CD8-positive, alpha-beta memory T cell (primary cell): ENCODE measurements at places on chromosomes 5 and 9.

- no peak for DNase-seq
Observed at GRCh38 chr9:95229230-95229915, 88.1 kb downstream of the FANCC start.

DNA sequence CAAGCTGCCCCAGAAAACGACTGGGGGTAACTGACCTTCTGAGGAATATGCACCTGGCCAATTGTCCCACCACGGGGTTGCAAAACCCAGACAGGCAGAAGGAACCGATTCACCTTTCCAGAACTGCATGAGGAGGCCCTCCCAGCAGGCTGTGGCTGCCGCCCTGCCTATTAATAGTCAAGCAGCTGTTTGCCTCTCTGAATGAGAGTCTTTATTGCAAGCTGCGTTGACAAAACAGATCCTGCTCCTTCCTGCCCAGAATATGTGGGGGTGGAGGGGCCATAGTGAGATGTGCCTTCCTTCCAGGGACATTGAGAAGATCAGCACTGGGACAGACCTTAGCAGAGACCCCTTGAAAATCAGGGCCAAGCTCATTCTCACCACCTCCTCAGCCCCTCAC lies 18.3 kb upstream of the TCOF1 start:
- no peak for DNase-seq

- DNase-seq, result no peak
Observed at GRCh38 chr5:153718713-153719112, 228.2 kb downstream of the GRIA1 start.

DNA sequence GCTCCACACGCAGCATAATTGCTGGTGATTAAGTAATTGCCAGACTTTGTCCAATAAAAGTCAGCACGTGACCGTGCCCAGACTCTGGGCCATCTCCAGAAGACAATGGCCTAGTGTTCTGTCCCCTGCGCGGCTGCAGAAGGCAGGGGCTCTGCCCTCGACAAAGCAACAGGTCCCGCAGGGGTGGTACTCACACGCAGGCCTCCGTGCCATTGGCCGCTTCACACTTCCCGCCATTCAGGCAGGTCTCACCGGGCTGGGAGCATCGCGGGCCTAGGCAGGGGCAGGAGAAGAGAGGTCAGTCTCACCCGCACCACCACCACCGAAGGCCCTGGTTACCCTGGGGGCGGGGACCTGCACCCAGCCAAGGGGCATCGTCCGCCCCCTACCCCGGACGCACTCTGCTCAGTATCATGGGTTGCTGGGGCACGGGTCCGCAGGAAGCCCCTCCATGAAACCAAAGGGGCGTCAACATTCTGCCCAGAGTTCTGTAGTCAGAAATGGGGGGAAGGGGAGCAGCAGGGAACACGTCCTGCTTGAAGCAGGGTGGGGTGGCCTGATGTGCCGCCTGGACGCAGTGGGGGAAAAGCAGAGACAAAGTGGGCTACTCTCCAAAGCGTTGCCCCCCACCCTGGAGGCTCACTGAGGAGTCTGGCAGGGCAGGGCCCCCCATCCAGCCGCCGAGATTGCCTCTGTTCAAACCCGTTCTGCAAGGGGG lies 1.9 kb downstream of the NOTCH1 start:
- DNase-seq, result no peak

- DNase-seq, result no peak
Observed at GRCh38 chr5:127012916-127013315, 17.4 kb downstream of the MARCHF3 start.

DNA sequence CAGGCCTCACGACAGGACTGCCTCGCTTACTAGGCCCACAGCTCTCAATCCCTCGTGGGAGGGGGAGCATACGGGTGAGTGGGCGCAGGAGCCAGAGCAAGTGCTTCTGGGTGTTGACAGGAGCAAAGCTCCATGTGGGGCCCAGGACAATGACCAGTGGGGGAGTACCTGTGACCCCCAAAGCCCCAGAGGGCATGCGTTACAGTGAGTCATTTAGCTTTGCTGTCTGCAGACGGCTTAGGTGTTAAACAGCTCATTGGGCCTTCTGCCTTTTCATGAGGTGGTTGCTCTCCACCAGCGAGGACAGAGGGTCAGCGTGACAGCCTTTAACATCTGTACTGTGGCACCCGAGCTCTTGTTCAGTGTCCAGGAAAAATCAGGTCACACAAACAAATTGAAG lies 78.2 kb downstream of the GRAMD2B start:
- no peak for DNase-seq

DNA sequence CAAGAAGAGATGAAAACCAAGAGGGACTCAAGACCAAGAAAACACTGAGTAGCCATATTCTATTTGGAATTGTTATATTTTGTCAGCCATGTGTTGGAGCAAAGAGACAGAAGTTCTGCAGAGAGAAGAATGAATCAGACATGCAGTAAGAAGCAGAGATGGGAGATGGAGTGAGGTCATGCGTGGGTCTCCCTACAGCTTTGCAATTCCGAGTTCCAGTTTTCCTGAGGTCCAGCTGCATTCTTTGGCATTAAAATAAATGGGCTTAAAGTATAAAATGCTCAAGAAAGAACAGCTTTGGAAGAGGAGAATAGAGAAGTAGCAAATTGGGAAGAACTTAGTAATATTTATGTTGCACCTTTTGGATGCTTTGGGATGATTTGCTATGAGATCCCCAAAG lies 361.6 kb downstream of the NPR3 start:
- DNase-seq, result no peak

GRCh38 chr5:64165500-64166200 lies at the start of gene RNF180:
Gene RNF180 (plus strand): TSS chr5:64165843. CDS start chr5:64200808, 34,965 bp downstream.
- DNase-seq, result no peak

GRCh38 chr9:128882677-128883603 lies 1.0 kb downstream of the LRRC8A start:
- no peak for DNase-seq

DNA sequence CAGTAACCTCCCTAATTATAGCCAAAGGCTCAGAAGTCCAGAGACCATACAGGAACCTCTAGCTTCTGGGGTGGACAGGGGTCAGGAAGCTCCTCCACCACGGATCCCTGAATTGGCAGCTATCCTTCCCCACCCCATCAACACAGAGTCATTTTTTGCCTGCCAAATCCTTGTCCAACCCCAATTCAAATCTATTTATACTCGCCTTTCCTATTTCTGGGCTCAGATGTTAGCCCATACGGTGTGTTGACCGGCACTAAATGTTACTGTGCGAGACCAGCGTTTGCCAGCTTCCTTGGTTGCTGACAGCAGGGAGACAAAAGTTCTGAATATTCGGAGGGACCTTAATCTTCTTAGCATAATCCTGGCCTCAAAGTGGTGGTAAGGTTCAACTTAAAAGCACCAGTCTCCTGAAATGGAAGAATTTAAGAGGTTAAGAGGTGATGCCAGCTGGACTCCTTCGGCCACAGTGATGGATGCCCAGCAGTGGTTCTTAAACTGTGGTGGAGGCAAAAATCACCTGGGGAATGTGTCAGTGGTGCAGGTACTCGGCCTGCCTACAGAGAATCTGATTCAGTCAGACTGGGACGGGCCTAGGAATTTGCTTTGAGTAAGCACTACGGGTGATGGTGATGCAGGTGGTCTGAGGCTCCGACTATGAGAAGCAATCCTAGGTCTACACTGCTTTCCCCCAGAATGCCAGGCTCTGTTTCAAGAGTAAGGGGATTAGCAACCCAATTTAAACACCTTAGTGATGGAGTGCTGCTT lies 204.8 kb upstream of the MEF2C start:
- no peak for DNase-seq

- DNase-seq, result no peak
Observed at GRCh38 chr5:68071736-68072135, 143.8 kb upstream of the PIK3R1 start.

GRCh38 chr5:584846-585245 lies 27.3 kb upstream of the CEP72 start:
- DNase-seq, result no peak

- DNase-seq, result no peak
Observed at GRCh38 chr5:4226565-4226964, 630.9 kb downstream of the IRX1 start.

DNA sequence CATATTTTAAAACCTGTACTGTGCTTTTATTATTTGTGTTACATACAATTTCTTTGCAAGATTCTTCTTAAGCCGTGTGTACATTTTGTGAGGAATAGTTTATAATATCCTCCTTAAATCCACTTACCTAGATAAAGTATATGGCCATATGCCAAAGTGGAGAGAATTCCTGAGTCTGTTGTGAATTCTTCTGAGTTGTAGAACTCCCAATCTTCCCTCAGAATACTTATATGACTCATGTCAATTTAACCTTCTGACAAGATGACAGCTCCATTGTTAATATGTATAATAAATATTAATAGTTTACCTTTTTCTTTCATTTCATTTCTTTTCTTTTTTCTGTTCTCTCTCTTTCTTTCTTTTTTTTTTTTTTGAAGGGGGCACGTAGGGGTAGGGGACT lies 6.0 kb upstream of the RICTOR start:
- no peak for DNase-seq

DNA sequence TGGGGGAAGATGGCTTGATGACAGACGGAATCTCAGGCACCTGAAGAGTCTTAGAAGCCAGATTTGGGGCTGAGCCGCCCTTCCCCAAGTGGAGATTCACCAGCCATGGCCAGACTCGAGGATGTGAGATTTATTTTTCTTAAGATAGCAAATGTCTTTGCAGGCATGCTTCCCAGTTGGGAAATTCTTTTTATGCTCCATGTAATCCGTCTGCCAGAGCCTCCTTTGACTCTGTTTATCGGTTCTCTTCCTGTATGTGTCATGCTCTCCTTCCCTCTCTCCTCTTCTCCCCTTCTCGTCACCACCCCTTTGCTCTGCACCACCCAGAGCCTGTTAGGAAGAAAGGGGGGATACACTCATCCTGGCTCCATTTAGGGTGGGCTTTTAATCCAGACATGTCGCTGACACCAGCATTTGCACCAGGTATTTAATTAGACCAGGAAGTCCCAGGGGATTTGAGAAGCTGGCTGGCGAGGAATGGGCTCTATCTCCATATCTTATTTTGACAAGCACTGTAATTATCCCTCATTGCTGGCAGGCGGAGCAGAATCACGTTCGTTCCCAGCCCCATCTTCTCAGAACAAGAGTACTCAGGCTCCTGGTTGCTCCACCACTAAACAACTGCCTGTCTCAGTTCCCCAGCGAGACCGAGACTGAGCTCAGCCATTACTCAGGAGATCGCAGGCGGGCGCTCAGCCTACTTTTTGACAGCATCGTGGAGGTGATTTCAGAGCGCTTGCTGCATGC lies 50.9 kb downstream of the KCNIP1 start:
- no peak for DNase-seq

DNA sequence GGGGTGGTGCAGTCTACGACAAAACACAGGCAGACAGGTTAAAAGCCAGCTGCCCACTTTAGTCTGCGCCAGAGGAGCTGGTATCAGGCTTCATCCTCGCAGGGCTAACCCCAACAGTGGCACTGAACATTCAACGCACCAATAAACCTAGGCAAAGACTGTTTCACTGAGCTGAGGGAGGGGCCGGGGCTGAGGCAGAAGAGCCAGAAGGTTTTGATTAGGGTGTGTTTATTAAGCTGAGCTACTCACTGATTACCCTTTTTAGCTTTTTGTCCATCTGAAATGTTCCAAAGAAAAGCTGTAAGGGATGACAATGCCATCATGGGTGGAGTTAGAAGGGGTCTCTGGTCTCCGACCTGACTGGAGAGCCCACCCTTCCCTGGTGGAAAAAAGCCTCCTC lies 1.4 kb downstream of the ZMYND19 start:
- DNase-seq, result no peak

GRCh38 chr9:38145526-38146053 lies 76.6 kb upstream of the SHB start:
- no peak for DNase-seq

GRCh38 chr5:77186652-77187370 lies 23.7 kb upstream of the PDE8B start:
- no peak for DNase-seq

DNA sequence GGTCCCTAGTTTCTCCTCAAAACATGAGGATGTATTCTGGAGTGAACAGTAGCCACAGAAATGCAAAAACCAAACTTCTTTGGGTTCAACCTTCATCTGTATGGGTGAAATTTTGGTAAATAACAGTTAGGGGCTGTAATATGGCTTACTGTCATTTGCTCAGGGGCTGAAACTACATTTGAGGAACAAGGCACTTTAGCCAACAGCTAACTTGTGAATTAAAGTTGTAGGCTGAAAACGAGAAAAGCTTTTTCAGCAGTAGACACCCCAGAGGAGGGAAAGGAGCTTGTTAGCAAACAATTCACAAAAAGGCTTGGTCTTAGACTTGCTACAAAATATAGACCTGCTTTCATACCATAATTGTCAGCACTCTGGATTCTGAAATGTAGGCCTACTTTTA lies 6.6 kb downstream of the TMEM171 start:
- no peak for DNase-seq

DNA sequence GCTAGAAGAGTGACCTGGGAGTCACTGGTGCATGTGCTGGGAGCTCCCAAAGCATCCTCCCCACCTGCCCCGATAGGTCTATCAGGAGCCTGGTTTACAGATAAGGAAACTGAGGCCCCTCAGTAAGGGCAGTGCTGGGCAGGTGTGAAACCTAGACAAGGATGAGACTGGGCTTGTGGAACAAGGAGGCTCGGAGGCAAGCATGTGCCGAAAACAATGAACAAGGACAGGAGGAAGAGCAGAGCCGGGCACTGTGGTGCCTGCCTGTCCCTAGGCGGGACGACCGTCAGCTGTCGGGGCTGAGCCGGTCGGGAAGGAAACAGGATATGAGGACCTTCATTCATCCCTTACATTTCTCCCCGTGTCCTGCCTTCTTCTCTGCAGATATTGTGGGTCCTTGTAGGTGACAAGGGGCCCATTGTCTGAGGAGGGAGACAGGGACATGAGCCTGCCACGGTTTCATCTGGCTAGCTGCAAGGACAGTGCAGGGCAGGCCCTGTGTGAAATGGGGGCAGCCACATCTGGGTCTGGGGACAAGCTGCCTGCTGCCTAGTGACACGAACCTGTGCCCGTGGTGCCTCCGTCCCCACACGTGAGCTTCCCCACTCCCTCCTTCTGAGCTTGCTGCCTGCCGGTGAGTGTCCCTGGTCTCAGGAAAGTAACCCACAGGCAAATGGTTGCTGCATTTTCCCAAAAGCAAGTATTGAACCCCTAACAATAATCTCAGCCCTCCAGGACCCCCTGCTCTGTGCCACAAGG lies 18.6 kb downstream of the FGD3 start:
- no peak for DNase-seq

- peak; percentile 63 for DNase-seq
Observed at GRCh38 chr9:95167998-95168397, 149.5 kb downstream of the FANCC start.

DNA sequence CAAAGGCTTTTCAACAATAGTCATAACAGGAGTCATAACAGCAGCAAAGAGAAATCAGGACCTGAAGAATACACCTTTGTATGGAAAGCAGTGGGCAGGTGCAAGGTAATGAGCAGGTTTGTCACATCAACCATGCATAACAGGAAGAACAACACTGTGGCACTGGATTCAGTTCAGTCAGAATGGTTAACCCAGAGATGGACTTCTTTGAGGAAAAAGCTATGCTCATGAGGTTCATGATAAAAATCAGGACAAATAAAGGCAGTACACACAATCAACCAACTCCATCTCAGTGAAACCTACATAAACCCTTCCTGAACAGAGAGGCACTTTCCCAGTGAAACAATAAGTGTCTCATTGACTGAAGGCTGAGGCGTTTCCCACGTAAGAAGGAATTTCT lies 27.0 kb downstream of the ABITRAM start:
- DNase-seq, result no peak

- no peak for DNase-seq
Observed at GRCh38 chr5:9686216-9686615, 56.1 kb upstream of the TAS2R1 start.

- no peak for DNase-seq
Observed at GRCh38 chr5:573976-574375, 38.2 kb upstream of the CEP72 start.

GRCh38 chr5:179818746-179819295 lies 1.9 kb upstream of the SQSTM1 start:
- DNase-seq, result peak; percentile 95
